Diencephalon (tissue), 1 donor: ENCODE measurements at places on chromosomes 16 and 17. TPM values are rescaled to one million over a fixed set of nuclear protein-coding genes. Genes with fewer than 3 reads are reported as not detected.

Gene GAST
- total RNA-seq = not detected

Gene FNDC8
- not detected for total RNA-seq

Gene ITGB4
- total RNA-seq = 4.4 TPM

Gene SYNGR3
- 112 TPM for total RNA-seq

Gene NKD1
- 10.6 TPM for total RNA-seq

Gene SLC12A3
- not detected for total RNA-seq

Gene CES1
- 1.2 TPM for total RNA-seq
